Progenitor cell of endocrine pancreas (in vitro differentiated cells): ENCODE measurements at places on chromosomes 6 and 20. TPM values are rescaled to one million over a fixed set of nuclear protein-coding genes. Genes with fewer than 3 reads are reported as not detected.

The SNAP25 gene
- total RNA-seq, result 7.7 and 8.2 TPM in 2 replicates

DNA sequence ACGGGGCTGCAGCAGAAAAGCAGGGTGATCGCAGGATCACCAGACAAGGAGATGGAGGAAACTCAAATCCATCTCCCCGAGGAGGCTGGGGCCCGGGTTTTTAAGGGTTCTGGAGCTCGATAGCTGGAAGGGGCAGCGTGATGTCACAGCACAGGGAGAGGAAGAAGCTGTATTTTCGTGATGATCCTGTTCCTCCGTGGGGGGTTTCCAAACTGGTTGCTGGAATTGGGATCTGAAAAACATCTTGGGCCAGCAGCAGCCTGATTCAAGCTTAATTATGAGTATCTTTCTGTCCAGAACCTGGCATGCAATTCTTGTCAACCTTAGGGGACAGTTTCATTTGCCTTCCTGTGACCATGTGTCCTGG is 4.1 kb downstream of the CST7 start:
- no peaks in the 10 kb centered on the region for H3K4me1 ChIP-seq
- DNase-seq, result no peak
- H3K36me3 ChIP-seq, result no peaks in the 10 kb centered on the region
- H3K4me3 ChIP-seq, result no peak overlapping the region
- H3K27me3 ChIP-seq, result no peaks in the 10 kb centered on the region

DNA sequence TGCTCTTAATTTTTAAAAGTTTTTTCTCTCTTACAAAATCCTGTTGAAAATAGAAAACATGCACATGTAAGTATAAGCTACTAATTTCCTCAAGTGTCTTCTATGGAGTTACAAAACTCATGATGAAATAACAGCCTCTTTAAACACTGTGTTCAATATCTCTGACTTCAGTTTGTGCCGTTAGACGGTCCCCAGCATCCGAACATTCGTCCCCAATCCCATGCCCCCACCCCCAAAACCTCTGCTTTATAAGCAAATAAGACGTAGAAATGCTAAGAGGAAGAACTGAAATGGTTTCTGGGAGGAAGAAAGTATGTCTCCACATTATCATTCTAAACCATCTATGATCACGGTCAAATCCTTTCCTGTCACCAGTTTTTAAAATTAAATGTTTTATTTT is 31.7 kb upstream of the MYB start:
- no peaks in the 10 kb centered on the region for H3K27me3 ChIP-seq
- no peaks in the 10 kb centered on the region for H3K36me3 ChIP-seq
- H3K4me1 ChIP-seq, result no peaks in the 10 kb centered on the region
- DNase-seq, result no peak
- no peak overlapping the region for H3K4me3 ChIP-seq

GRCh38 chr6:135323202-135323668 is 142.1 kb downstream of the MYB start:
- H3K27me3 ChIP-seq, result no peaks in the 10 kb centered on the region
- H3K27ac ChIP-seq, result no peak overlapping the region
- DNase-seq, result no peak
- no peak overlapping the region for H3K4me3 ChIP-seq
- H3K36me3 ChIP-seq, result peaks cover 4% of the 10 kb centered on the region
- peaks cover 9% of the 10 kb centered on the region for H3K4me1 ChIP-seq

The DNAH8 gene
- total RNA-seq, result 0.12 and 0.13 TPM in 2 replicates

- peaks cover 1% of the 10 kb centered on the region for H3K4me1 ChIP-seq
- DNase-seq, result no peak
- H3K4me3 ChIP-seq, result no peak overlapping the region
- H3K36me3 ChIP-seq, result peaks cover 16% of the 10 kb centered on the region
Observed at GRCh38 chr6:119274197-119274595, 75.4 kb downstream of the MAN1A1 start.

DNA sequence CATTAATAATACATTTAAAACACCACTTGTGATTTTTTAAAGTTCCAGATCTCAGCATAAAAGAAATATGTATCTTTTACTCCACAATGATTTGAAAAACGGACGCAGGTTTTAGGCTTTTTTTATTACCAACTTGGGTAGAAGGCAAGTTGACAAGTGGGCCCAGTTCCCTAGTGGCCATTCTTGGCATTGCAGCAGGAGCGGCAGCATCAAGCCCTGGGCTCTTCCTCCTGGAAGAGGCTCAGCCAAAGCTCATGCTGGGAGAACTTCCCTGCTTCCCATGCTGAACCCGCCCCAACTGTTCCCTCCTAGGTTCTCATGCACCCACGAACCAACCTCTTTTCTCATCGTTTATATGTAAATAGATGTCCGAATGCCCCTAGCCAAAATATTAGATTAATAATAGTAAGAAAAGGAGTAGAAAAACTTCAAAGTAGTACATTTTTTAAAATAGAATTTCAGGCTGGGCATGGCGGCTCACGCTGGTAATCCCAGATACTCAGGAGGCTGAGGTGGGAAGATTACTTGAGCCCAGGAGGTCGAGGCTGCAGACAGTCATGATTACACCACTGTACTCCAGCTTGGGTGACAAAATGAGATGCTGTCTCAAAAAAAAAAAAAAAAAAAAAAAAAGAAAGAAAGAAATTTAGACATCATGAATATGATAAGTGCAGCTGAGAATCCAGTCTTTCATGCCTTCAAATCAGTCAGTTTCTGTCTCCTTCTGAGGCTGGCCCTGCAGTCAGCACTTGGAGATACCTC is 18.2 kb upstream of the MYB start:
- peaks cover 23% of the 10 kb centered on the region for H3K27me3 ChIP-seq
- no peaks in the 10 kb centered on the region for H3K4me1 ChIP-seq
- H3K36me3 ChIP-seq, result no peaks in the 10 kb centered on the region
- no peak overlapping the region for H3K27ac ChIP-seq
- H3K4me3 ChIP-seq, result no peak overlapping the region

The SPEF1 gene
- 1.7 and 1.9 TPM in 2 replicates for total RNA-seq
